ENCODE measurements at places on chromosomes 13 and 19.

DNA sequence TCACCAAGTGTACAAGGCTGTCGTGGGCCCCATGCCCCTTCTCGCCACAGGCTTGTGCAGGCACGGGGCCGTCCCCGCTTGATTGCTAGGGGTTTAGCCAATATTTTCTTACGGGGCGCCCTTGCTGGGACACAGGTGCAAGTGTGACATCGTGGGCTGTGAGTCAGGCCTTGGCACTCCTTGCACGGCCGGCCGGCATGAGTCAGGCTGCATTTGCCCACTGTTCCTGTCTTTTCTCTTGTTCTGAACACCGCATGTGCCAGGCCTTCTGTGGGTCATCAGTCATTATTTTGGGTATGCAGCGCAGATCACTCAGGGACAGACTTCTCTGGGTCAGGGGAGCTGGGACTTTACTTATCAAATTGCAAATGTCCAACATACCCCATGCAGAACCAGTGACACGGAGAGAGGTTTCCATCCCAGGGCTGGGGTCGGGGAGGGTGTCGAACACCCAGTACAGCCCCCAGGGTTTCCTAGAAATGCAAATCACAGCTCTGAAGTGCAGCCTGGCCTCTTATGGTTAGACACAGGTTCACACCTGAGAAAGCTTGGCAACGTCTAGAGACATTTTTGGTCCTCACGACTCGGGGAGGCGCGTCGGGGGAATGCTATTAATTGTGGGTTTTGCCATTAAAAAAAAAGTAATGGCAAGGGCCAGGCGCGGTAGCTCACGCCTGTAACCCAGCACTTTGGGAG is 22.5 kb upstream of the KLF2 start:
- DNase-seq = no peak

DNA sequence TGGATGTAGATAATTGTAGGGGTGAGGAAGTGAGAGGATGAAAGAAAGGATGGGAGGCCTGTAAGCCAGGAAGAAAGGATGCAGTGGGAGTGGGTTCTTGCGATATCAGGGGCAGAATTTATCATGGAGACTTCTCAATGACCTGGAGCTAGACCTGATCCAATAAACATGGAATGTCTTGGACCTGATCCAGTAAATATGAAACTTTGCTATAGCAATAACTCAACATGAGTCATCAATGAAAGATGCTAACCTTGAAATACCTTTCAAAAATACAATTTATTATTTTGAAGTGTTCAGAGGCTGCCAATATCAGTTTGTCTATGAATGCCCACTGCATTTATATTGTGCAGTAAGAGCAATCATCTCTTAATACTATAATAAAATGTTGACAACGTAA is 279.5 kb downstream of the POU4F1 start:
- no peak for DNase-seq

- no peak for DNase-seq
Observed at GRCh38 chr19:49014123-49014869, 2.6 kb downstream of the LHB start.

DNA sequence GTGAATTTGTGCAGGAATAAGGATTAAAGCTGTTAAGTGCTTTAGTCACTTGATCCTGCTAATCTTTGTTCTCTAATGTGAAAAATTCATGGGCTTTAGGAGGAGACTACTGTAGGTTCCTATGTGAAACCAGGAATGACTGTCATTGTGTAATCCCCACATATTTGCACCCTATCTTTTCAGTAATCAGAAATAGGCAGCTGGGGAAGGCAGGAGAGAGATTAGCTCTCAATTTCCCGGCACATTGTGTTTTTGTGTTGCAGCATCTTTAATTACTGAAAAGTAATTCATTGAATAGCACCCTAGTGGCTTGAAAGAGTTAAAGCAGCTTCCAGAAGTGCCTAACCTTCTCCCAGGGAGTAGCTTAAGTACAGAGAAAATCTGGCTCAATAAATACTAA is 282.9 kb downstream of the OLFM4 start:
- DNase-seq = no peak

DNA sequence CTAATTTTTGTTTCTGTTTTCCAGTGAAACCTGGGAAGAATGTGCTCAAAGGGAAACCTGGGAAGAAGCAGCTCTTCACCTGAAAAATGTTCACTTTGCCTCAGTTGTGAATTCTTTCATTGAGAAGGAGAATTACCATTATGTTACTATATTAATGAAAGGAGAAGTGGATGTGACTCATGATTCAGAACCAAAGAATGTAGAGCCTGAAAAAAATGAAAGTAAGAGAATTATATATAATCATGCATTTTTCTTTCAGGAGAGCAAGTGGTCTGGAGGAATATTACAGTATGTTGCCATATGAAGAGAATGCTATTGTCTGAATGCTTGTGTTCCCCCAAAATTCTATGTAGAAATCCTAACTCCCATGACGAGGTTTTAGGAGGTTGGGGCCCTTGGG is 3.4 kb downstream of the NUDT15 start:
- no peak for DNase-seq

DNA sequence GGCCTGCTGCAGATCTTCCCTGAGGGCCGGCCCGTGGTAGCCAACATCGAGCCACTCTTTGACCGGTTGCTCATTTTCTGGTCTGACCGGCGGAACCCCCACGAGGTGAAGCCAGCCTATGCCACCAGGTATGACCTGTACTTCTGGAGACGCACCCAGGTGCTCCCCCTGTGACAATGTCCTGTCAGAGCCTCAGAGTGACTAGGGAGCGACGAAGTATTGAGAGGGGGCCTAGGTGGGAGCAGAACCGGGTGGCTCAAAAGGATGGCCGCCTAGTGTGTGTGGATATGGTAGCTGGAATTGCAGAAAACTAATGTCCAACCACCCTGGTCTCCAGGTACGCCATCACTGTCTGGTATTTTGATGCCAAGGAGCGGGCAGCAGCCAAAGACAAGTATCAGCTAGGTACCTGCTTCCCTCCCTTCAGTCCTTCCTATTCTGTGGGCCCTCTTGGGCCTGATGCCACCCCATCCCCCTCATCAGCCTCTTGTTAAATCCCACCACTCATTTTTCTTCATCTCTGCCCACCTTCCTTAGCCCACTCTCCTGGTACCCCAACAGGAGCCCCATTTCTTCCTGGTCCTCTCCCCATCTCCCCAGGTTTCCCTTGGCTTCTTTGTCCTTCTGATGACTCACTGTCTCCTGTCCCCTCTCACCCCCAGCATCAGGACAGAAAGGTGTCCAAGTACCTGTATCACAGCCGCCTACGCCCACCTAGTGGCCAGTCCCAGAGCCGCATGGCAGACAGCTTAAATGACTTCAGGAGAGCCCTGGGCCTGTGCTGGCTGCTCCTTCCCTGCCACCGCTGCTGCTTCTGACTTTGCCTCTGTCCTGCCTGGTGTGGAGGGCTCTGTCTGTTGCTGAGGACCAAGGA is 8.4 kb downstream of the EGLN2 start:
- no peak for DNase-seq

GRCh38 chr13:52736891-52737290 is 2.7 kb downstream of the CNMD start:
- no peak for DNase-seq

DNA sequence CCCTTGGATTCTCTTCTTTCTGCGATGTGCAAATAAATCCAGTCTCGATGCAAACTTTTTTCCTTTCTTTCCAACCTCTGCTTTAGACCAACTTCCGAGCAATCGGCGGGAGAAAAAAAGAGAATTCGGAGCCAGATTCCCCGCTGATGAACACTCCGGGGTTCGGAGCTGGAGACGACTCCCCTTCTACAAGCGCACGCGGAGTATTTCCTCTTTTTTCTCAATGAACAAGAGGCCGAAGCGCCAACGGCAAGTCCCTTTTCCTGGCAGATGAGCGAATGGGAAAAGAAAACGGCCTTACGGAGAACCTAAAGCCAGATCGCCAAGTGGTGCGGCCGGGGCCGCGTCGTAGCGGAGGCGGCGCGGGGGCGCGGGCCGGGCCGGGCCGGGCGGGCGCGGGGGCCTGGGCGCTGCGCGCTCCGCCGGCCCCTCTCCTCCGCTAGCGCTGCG is 250 bp downstream of the SPRY2 start:
- peak; percentile 53 for DNase-seq

GRCh38 chr13:21901811-21902708 is 231.2 kb downstream of the FGF9 start:
- DNase-seq = no peak

DNA sequence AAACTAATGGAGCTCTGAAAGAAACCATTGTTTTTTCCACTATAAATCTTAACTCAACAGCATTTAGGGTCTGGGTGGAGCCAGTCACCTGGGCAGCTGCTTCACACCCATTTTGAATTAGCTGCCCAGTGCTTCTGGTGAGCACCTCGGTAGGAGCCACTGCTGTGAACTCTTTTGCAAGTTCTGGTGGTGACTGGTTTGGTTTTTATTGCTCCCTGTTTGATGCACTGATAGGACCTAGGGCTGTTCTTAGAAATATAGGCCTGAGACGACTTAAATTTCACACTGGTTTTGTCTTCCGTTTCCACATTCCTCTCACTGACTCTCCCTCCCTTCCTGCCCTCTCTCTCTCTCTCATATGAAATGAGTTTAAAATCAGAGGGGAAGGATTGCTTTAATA is 103.9 kb downstream of the GGACT start:
- DNase-seq = no peak

DNA sequence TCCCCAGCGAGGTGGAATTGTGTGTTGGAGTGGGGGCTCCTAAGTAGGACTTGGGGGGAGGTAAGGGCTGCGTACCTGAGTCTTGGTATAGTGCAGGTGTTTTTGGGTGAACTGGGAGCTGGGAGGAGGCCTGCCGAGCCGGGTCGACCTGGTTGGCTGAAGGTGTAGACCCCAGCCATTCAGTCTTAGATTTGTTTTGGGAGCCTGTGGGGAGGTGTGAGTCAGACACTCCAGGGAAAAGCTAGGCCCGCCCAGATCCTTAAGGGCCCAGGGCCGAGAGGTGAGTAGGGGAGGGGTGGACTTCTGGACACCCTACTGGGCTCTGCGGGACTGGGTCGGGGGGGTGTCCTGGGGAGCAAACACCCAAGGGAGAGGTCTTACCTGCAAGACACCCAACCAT is 935 bp downstream of the CRB3 start:
- DNase-seq = no peak

GRCh38 chr19:36489920-36490415 is 607 bp upstream of the ZNF566 start:
- no peak for DNase-seq

GRCh38 chr13:49627831-49628652 is at the start of gene ARL11:
ARL11 (plus strand) TSS chr13:49628507; CDS start chr13:49630448, 1,941 bp downstream.
- DNase-seq = peak; percentile 67
